HS-5 (cell line): ENCODE measurements at places on chromosomes 12 and 14.

DNA sequence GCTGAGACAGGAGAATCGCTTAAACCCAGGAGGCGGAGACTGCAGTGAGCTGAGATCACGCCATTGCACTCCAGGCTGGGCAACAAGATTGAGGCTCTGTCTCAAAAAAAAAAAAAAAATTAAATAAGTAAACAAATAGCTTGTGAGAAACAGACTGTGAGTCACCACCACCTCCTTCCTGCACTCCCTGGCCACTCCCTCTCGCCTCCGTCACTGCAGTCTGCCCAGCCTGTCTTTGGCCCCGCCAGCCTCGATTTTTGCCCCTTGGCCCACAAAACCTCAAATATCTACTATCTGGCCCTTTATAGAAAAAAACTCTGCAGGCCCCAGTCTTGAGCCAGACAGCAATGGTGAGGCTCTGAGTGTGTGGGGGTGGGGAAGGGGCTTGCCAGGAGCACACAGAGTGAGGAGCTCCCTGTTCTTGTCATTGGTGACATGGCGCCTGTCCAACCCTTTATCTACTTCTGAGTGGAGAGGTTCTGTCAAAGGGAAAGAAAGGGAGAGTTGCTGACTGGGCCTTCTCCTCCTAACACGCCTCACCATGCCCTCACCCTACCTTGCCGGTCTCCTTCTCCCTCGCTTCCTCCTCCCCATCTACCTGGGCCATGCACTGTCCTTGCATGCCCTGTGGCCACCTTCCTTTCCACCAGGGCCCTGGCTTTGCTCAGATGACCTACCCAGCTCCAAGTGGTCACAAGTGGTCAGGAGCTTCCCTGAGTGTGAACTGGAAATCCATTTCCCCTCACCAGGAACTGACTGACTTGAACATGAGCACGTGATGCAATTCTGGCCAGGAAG lies 22.1 kb downstream of the LGMN start:
- peak; percentile 62 for DNase-seq

DNA sequence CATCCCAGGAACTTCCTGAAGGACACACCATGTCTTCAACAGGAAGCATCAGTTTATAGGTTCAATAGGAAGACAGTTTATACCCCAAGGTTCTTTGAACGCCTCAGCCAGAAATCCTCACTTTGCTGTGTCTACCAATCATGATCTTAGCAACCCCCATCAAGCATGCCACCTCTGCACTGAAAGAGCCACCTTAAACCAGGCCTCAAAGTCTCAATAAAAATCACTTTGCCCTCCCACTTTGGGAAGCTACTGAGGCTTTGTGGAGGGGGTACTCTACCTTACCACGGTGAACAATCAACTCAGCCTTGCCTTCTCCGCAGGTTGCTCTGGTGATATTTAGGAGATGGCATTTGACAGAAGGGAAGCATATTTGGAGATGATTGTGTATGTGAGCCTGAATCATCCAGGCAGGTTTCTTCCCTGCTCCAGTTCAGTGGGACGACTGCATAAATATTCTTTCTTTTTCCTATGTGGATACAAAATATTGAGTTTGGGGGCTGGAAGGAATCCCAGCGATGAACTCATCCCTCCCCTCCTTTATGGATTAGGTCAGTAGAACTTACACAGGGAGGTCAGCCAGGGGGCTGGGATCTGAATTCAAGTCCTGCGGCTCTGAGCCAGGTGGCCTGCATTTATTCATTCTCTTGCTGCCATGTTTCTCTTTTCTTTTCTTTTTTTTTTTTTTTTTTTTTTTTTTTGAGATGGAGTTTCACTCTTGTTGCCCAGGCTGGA lies 42.8 kb upstream of the VASH1 start:
- DNase-seq = no peak

DNA sequence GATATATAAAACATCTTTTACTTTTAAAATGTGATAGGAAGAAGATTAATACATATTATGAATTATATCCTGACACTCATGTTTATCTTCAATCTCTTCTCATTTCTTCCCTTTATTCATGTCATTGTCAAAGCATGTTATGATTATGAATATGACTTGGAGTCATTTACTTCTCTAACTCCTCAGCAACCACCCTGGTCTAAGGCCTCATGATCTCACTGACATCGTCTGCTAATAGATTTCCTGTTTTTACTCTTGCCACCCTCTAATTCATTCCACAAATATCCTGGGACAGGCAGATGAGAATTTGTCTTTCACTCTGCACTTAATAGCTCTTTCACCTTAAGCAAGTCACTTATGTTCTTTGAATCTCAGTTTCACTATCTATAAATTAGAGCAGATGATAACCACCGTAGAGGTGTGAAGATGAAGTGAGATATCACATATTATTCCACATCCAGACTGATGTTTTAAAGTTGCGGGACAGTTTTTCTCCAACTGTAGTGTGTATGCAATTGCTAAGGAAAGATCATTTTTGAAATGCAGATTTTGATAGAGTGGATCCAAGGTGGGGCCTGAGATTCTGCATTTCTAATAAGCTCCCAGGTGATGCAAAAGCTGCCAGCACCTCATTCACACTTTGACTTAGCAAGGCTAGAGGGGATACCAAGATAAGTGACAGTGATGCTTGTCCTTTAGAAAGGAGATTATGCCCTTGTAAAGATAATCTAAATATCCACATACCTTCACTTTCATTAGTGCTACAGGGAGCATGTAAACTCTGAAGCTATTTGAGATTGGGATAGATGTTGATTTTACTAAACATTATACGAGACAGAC lies 3.3 kb upstream of the IAPP start:
- no peak for DNase-seq

DNA sequence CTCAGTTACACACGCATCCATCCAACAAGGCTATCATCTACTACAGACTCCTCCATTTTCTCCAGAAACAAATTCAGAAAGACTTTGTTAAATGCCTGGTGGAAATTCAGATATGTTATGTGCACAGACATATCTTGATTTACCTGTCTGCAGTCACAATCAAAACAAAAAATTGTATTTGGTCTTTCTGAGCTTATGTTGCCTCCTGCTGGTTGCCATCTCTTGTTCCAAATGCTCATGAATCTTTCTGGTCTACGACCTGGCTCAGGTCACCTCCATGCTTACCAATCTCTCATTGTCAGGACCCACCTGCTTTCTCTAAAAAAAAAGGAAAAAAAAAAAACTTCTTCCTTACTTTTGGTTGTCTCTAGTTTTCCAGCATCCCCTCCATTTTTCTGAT lies 169.2 kb upstream of the PLXNC1 start:
- DNase-seq = no peak

DNA sequence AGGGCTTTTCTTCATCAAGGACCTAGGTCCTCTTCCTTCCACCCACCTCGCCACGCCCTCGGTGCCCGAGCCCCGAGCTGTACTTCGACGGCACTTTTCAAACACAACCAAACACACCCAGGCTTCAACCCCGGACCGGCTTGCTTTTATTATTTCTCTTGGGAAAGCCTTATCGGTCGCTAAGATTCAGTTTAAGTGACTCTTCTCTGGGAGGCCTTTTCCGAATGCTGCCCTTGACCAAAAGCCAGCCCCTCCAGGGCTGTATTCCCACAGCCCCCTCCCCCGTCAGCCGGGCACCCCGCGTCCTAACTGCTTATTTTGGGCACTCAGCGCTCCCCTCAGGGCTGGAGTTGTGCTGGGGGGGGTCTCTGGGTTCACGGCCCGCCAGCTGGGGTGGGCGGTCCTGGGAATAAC lies 644 bp upstream of the PPP4R4 start:
- DNase-seq = no peak

DNA sequence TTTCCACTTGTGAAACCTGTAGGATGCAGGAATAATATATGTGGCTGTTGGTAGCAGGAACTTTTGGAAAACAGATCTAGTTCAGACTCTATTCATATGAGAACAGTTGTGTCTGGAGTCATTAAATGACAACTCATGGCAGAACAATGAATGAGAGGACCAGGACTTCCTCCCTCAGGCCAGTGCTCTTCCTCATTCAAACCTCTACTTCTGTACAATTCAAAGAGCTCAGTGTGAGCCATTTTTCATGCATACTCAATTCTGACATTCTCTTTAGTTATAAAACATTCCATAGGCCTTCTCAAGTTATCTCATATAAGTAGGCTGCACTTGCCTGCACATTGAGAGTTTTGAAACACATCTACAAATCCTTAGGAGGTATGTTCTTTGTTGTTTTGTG lies 1526.6 kb upstream of the FLRT2 start:
- DNase-seq = no peak

DNA sequence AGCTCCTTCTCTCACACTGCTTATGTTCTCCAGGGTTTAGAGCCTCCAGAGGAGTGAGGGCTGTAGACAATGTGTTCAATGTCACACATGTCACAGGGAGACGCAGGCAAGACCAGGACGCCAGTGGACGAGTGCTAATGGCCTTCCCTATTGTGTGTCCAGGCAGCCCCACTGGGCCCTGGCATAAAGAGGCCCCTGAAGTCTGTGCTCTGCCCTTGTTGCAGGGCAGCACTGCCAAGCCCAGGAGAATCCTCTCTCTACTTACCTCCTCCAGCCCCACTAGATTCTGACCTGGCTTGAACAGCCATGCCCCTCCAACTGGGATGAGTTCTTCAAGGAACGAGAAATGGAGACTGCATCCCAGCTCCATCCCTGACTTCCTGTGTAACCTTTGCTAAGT lies 24.8 kb upstream of the TMEM106C start:
- DNase-seq = no peak

GRCh38 chr14:96057738-96058137 lies 18.6 kb downstream of the C14orf132 start:
- no peak for DNase-seq

GRCh38 chr14:88481059-88481458 lies 73.7 kb downstream of the PTPN21 start:
- DNase-seq = no peak

DNA sequence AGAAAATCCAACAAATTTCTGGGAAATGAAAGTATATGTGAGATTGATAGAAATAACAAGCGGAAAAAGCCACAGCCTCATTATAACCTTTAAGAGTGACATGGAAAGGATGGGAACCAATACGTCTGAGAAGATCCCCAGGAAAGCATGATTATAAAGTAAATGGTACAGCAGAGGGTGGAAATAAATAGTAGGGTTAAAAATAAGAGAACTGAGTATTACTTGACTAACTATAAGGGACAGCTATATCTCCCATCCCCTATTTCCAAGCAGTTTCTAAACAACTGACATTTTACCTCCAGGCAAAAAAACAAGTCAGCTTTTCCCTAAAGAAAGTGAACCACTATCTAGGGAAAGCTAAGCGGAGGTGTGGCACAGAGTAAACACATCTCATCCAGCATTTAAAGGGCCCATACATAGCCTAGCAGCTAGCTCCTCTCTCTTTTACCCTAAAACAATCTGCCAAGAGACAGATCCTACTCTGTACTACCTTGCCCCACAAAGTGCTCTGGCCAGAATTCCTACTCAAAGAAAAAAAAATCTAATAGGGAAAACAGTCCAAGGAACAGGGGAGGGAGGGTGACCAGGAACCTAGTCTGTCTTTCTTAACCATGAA lies 11.2 kb downstream of the OSBPL8 start:
- no peak for DNase-seq

- DNase-seq = no peak
Observed at GRCh38 chr14:94398182-94398479, 9.7 kb upstream of the SERPINA1 start.

DNA sequence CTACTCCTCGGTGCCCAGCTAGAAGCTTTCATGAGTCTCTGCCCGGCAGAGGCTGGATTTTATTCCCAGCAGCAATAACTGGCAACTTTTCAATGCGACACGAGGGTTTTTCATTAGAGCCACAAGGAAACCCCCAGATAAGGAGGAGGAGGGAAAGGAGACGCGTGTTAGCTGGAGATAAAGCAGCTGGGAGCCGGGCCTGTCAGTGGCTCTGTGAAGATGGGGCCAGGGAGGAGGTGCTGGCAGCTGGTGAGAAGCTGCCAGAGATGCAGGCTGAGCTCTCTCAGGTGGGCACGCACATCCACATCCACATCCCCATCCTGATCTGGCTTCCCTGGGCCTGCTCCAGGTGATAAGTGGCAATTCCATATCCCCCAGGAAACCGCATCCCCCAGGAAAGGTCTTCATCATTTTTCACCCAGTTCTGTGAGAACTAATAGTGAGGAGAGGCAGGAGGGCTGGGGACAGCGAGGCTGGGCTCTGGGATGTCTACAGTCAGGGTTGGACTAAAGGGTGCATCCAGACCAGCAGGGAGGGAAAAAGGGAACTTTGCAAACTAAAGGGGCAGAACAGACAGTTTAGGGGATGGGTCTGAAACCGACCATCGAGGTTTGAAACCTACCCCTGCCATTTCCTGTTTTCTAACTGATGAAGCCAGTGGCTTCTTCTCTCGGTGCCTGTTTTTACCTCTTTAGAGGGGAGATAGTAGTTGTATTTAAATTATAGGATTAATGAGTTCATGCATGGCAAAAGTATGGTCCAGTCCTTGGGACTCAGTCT lies 413.2 kb downstream of the DPF3 start:
- no peak for DNase-seq

GRCh38 chr12:109250523-109250922 lies 58.6 kb downstream of the FOXN4 start:
- no peak for DNase-seq

GRCh38 chr12:119683413-119683812 lies 15.5 kb downstream of the PRKAB1 start:
- DNase-seq = no peak

DNA sequence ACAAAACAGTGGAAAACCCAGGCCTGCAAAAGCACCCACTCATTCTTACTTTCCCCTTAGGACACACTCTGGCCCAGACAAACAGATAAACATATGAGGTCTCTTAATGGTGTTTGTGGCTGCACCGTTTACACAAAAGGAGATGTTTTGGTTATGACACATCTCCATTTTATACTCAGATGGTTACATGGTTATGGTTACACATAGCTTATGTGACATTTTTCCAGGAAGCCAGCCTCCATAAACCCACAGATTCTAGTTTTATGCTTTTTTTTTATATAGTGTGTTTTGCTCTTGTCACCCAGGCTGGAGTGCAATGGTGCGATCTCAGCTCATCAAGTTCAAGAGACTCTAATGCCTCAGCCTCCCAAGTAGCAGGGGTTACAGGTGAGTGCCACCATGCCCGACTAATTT lies 3.5 kb upstream of the KLRD1 start:
- peak; percentile 22 for DNase-seq

- no peak for DNase-seq
Observed at GRCh38 chr12:3821441-3821840, 51.8 kb downstream of the PARP11 start.

- no peak for DNase-seq
Observed at GRCh38 chr14:104658325-104658712, 31.1 kb upstream of the INF2 start.

GRCh38 chr14:98607341-98607910 lies 664.6 kb downstream of the BCL11B start:
- DNase-seq = no peak
